Left lung (tissue), 14 donors: ENCODE measurements at places on chromosomes 3 and 15.
A peak's percentile ranks its signal among the peaks of the same experiment; 100 is the strongest.

DNA sequence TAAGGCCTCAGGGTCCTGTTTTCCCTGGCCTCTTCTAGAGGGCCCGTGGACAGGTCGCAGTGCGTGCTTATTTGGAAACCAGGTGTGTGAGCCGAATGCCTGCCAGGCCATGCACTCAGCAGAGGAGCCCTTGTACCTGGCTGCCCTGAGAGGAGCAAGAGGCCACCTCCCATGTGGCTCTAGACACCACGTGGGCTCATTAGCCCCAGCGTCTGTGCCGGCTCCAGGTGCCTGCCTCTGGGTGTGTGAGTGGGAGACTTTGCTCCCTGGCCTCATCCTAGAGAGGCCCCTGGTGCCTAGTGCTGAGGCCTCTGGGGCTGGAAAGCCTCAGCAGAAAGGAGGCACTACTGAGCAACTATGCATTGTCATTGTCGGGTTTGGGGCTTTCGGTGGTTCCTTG is 50.4 kb downstream of the KLF13 start:
- no peaks in the 10 kb centered on the region for H3K36me3 ChIP-seq
- no peak for DNase-seq
- no peak overlapping the region for H3K27ac ChIP-seq
- peaks cover 17% of the 10 kb centered on the region for H3K4me1 ChIP-seq
- H3K27me3 ChIP-seq: no peaks in the 10 kb centered on the region
- H3K4me3 ChIP-seq: no peak overlapping the region

DNA sequence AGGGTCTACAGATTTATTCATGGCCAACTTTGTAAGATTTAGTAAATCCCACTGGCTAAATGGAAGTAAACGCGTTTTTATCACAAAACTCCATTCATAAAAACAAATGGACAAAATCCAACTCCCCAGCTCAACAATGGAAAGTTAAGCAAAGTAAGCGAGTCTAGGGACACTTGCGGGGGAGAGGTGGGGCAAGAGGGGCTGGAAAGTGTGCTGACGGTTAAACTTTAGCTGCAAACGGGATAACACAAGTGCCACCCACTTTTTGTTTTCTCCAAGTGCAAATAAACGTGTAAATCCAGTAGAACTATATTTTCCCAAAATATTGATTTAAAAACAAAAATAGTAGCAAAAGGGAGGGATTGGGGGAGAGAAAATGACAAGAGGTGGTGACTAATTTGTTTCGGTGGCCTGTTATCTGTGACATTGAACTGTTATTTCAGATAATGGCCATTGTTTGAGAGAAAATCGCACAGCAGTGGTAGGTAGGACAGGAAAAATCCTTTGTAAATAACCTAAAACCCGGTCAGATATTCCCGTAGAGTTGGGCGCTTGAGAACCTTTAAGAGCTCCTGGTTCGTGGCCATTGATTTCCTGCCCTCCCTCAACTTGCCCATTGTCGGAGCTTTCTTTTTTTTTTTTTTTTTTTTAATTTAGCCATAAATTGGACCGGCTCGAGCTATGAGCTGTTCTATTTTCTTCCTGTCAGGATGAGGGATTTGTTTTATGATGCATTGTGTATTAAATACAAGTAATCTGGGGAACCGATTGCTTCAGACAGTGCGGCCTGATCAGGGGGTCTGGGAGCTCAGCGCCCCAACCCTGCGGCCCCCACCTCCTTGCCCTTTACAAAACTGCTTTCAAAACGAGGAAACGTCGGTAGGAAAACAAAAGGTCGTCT is 514.8 kb downstream of the MECOM start:
- peak overlapping the region; percentile 71 for H3K27ac ChIP-seq
- peak overlapping the region; percentile 5 for H3K4me3 ChIP-seq
- H3K27me3 ChIP-seq: peaks cover 64% of the 10 kb centered on the region
- no peaks in the 10 kb centered on the region for H3K36me3 ChIP-seq

- no peak for DNase-seq
- H3K27me3 ChIP-seq: no peaks in the 10 kb centered on the region
- H3K36me3 ChIP-seq: no peaks in the 10 kb centered on the region
- no peak overlapping the region for H3K27ac ChIP-seq
- H3K4me1 ChIP-seq: no peaks in the 10 kb centered on the region
- H3K4me3 ChIP-seq: no peak overlapping the region
These were observed 676.0 kb downstream of the GRM7 start for GRCh38 chr3:7536921-7537320.

GRCh38 chr3:53729618-53730017 is 116.6 kb downstream of the CHDH start:
- H3K27ac ChIP-seq: no peak overlapping the region
- H3K4me3 ChIP-seq: no peak overlapping the region
- no peak for DNase-seq
- H3K27me3 ChIP-seq: no peaks in the 10 kb centered on the region
- H3K4me1 ChIP-seq: no peaks in the 10 kb centered on the region

DNA sequence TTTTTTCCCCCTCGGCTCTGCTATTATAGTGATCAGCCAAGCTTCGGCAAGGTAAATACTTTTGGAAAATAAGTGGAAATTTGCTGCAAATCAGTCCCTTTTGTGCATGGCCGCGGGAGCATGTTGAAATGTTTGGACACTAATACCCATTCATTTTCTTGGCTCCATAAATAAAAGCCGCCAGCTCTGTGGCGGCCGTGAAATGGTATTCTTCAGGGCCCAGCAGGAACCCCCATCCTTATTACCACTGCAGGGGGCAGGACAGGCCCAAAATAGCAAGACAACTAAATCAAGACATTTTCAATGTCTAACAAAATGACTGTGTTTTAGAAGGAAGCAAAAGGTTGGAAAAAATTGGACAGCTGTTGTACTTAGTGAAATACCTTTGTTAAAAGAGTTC is 362.3 kb downstream of the NR2F2 start:
- no peaks in the 10 kb centered on the region for H3K27me3 ChIP-seq
- H3K36me3 ChIP-seq: no peaks in the 10 kb centered on the region
- H3K27ac ChIP-seq: no peak overlapping the region
- H3K4me1 ChIP-seq: no peaks in the 10 kb centered on the region
